Right lobe of liver (tissue), 6 donors: ENCODE measurements at places on chromosomes 1 and 21. TPM values are rescaled to one million over a fixed set of nuclear protein-coding genes. Genes with fewer than 3 reads are reported as not detected.

MYOM3 gene
- total RNA-seq, result 0.12 TPM

ZNF326 gene
- 10.1 TPM for total RNA-seq

PITHD1 gene
- total RNA-seq, result 28.7 TPM

IL10 gene
- total RNA-seq, result not detected

SLAMF1 gene
- 0.42 TPM for total RNA-seq

AGO4 gene
- total RNA-seq, result 6.5 TPM

COL16A1 gene
- total RNA-seq, result 0.73 TPM

DAB1 gene
- total RNA-seq, result 1.2 TPM

KLHL21 gene
- total RNA-seq, result 23.7 TPM

DPT gene
- total RNA-seq, result 1.6 TPM

- peaks cover 3% of the 10 kb centered on the region for H3K36me3 ChIP-seq
- H3K4me1 ChIP-seq, result no peaks in the 10 kb centered on the region
- H3K27ac ChIP-seq, result no peak overlapping the region
- H3K27me3 ChIP-seq, result no peaks in the 10 kb centered on the region
- no peak overlapping the region for H3K4me3 ChIP-seq
- DNase-seq, result no peak
These were observed 53.6 kb downstream of the FGGY start for GRCh38 chr1:59350521-59350920.

DNA sequence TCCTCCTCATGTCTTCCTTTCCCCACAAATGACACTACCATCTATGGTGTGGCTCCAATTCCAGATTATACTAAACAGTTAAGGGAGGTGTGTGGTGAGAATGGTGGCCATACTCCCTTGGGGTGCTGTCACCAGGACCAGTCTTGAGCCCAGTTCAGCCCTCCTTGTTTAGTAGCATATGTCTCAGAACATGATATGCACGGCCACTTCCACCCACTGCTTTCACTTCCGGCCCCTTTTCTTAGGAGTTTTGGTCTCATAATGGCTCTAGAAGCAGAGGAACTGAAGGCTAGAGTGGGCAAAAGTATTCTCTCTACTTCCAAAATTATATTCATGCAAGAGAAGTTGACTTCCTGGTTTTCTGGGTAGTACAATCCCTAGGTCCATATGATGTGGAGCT, 45.3 kb upstream of the CACNA1E start:
- no peaks in the 10 kb centered on the region for H3K27me3 ChIP-seq
- H3K4me1 ChIP-seq, result no peaks in the 10 kb centered on the region
- H3K4me3 ChIP-seq, result no peak overlapping the region
- H3K27ac ChIP-seq, result no peak overlapping the region
- peak; percentile 4 for DNase-seq

- peak; percentile 84 for DNase-seq
- no peak overlapping the region for H3K4me3 ChIP-seq
- no peaks in the 10 kb centered on the region for H3K36me3 ChIP-seq
- H3K27me3 ChIP-seq, result no peaks in the 10 kb centered on the region
- H3K4me1 ChIP-seq, result peaks cover 5% of the 10 kb centered on the region
- H3K27ac ChIP-seq, result peak overlapping the region; percentile 78
These were observed 27.8 kb upstream of the ZBTB21 start for GRCh38 chr21:42037943-42038342.

DNA sequence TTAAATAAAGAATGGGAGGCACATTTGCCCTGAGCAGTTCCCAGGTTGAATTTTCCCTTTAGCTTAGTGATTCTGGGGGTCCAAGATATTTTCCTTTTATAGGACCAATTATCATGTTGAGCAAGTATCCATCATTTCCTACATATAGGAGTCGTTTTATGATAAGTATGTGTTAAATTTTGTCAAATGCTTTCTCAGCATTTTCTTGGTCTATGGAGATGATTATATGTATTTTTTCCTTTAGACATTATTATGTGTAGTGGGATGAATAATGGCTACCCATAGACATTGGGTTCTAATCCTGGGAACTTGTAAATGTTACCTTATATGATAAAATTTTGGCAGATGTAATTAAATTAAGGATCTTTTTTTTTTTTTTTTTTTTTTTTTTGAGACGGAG, 128.7 kb downstream of the LMO4 start:
- no peak for DNase-seq
- no peaks in the 10 kb centered on the region for H3K36me3 ChIP-seq
- no peak overlapping the region for H3K4me3 ChIP-seq
- H3K4me1 ChIP-seq, result no peaks in the 10 kb centered on the region
- no peak overlapping the region for H3K27ac ChIP-seq

DNA sequence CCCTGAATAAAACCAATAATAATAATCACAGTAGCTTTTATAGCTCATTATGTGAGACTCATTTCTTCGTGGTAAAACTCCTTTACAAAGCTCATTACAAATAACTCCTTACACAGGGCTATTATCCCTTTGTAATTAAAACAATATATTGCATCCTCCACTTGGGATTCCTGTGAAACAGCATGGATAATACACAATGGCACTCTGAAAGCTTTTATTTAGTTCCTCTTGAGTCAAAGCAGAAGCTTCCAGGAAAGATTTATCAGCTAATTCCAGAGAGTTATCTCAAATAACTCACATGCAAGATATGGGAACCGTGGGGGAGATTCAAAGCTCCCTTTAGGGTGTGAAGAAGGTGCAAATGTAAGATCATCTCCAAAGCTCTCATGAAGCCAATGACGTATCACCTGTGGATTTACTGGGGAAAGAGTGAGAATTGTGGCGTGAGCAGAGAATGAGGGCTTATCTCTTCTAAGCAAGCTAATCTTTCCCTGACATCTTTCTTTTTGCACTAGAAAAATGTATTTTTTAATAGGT, 60.4 kb upstream of the GJA5 start:
- no peak overlapping the region for H3K27ac ChIP-seq
- DNase-seq, result no peak
- H3K36me3 ChIP-seq, result no peaks in the 10 kb centered on the region
- no peaks in the 10 kb centered on the region for H3K4me1 ChIP-seq

- DNase-seq, result peak; percentile 91
- H3K27ac ChIP-seq, result peak overlapping the region; percentile 80
- no peaks in the 10 kb centered on the region for H3K27me3 ChIP-seq
- no peaks in the 10 kb centered on the region for H3K36me3 ChIP-seq
- no peaks in the 10 kb centered on the region for H3K4me1 ChIP-seq
These were observed 6.9 kb downstream of the MAPKAPK2 start for GRCh38 chr1:206691604-206692003.

DNA sequence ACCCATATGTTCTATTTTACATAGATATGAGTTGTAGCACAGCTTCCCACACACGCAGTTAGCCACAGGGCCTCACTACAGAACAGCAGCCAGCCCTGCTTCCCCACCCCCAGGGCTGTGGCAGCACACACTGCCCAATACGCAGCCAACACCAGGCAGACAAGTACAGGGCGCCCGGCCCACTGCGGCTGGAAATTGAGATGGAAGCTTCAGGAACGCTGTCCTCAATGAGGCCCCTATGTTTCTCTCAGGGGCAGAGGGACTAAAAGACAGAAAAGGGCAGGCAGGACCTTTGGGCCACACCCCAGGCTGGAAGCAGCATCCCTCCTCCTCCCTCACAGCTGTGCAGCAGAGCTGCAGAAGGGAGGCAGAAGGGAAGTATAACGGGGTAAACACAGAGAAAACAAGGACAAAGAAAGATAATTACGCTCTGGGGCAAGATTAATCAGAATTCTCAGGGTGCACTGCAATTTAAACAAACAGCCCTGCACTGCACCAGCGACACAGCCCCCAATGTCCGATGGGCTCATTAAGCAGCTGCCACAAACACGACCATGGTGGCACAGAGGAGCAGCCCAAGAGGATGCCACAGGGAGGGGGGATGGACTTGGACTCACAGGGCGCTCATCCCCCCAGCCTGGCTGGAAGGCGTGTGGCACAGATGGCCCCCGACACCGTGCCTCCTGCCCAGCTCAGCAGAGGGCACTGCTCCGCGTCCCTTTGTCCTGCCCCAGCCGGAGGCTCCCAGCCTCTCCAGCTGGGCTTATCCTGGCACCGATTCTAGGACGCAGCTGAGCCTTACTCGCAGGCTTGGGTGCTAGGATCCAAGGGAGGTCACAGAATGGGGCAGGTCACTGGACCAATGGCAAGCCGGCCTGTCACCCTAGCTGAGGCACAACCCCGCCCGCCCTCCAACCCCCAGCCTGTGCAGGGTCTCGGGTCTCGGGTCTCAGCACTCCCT, 14.2 kb downstream of the WDR4 start:
- peak; percentile 78 for DNase-seq
- H3K27ac ChIP-seq, result no peak overlapping the region
- H3K36me3 ChIP-seq, result peaks cover 10% of the 10 kb centered on the region

DNA sequence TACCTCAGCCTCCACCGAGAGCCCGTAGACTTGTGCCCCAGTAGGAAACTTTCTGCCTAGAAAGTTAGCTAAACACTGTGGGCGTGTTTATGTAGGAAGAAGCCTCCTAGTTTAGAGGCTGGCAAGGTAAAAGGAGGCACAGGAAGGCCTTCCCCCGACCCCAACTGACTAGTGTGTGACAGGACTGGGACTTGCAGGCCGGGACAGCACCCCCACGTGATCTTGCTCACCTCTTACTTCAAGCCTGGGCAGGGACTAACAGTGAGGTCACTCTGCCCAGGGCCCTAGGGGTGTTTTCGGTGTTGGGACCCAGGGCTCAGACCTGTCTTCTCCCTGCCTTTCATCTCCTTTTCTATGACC, 392 bp upstream of the TAGLN2 start:
- H3K27ac ChIP-seq, result peak overlapping the region; percentile 84
- H3K27me3 ChIP-seq, result no peaks in the 10 kb centered on the region
- DNase-seq, result peak; percentile 47
- peak overlapping the region; percentile 85 for H3K4me3 ChIP-seq
- H3K36me3 ChIP-seq, result peaks cover 5% of the 10 kb centered on the region

DNA sequence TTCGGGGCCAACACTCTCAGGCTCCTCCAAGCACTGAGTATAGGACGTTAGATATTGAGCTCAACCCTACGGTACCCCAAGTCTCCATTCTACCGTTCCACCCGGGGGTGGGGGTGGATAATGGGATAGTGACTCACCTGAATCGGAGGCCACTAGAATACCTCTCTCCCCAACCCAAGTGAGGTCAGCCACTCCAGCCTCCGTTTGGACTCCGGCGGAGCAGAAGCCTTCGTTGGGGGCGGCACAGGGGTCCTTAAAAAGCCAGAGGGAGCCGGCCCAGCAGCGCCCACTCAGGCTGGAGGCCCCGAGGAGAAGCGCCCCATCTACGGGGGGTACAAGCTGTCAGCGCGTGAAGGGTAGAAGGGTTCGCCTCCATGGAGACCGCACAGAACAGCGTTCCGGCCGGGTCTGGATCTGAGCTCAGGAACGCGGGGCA, 556 bp downstream of the WDR77 start:
- H3K4me3 ChIP-seq, result peak overlapping the region; percentile 90
- DNase-seq, result no peak
- H3K27me3 ChIP-seq, result no peaks in the 10 kb centered on the region
- peak overlapping the region; percentile 50 for H3K27ac ChIP-seq

GRCh38 chr1:233675446-233675845, 61.5 kb downstream of the KCNK1 start:
- H3K36me3 ChIP-seq, result no peaks in the 10 kb centered on the region
- H3K27ac ChIP-seq, result no peak overlapping the region
- peaks cover 16% of the 10 kb centered on the region for H3K4me1 ChIP-seq
- no peak for DNase-seq
- H3K27me3 ChIP-seq, result no peaks in the 10 kb centered on the region

DNA sequence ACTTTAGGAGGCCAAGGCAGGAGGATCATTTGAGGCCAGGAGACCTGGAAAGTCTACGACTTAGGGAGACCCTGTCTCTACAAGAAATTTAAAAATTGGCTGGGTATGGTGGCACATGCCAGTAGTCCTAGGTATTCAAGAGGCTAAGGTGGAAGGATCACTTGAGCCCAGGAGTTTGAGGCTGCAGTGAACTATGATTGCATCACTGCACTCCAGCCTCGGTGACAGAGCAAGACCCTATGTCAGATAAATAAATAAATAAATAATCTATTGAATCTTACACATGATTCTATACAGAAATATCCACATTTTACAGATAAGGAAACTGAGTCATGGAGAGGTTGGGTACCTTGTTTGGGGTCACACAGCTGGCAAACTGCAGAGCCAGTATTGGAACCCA, 89.1 kb downstream of the MAN1C1 start:
- H3K4me3 ChIP-seq, result no peak overlapping the region
- H3K27ac ChIP-seq, result no peak overlapping the region
- no peaks in the 10 kb centered on the region for H3K4me1 ChIP-seq
- H3K36me3 ChIP-seq, result no peaks in the 10 kb centered on the region
- no peaks in the 10 kb centered on the region for H3K27me3 ChIP-seq

GRCh38 chr1:77872645-77873044, 15.8 kb upstream of the NEXN start:
- no peak overlapping the region for H3K4me3 ChIP-seq
- DNase-seq, result no peak
- H3K27ac ChIP-seq, result no peak overlapping the region
- H3K27me3 ChIP-seq, result no peaks in the 10 kb centered on the region

- peaks cover 2% of the 10 kb centered on the region for H3K4me1 ChIP-seq
- H3K36me3 ChIP-seq, result no peaks in the 10 kb centered on the region
- DNase-seq, result no peak
These were observed 7.0 kb downstream of the CAPZB start for GRCh38 chr1:19478322-19478721.

- no peak overlapping the region for H3K27ac ChIP-seq
- no peaks in the 10 kb centered on the region for H3K4me1 ChIP-seq
- no peaks in the 10 kb centered on the region for H3K36me3 ChIP-seq
- no peaks in the 10 kb centered on the region for H3K27me3 ChIP-seq
- H3K4me3 ChIP-seq, result no peak overlapping the region
These were observed 467.6 kb upstream of the ZRANB2 start for GRCh38 chr1:71548398-71548890.

- no peak overlapping the region for H3K27ac ChIP-seq
- H3K27me3 ChIP-seq, result no peaks in the 10 kb centered on the region
- H3K36me3 ChIP-seq, result no peaks in the 10 kb centered on the region
- no peaks in the 10 kb centered on the region for H3K4me1 ChIP-seq
- no peak for DNase-seq
These were observed 131.9 kb upstream of the C1orf105 start for GRCh38 chr1:172288581-172288980.
